Vagina (tissue), 2 donors: ENCODE measurements at places on chromosomes 1 and 21.
A peak's percentile ranks its signal among the peaks of the same experiment; 100 is the strongest.

DNA sequence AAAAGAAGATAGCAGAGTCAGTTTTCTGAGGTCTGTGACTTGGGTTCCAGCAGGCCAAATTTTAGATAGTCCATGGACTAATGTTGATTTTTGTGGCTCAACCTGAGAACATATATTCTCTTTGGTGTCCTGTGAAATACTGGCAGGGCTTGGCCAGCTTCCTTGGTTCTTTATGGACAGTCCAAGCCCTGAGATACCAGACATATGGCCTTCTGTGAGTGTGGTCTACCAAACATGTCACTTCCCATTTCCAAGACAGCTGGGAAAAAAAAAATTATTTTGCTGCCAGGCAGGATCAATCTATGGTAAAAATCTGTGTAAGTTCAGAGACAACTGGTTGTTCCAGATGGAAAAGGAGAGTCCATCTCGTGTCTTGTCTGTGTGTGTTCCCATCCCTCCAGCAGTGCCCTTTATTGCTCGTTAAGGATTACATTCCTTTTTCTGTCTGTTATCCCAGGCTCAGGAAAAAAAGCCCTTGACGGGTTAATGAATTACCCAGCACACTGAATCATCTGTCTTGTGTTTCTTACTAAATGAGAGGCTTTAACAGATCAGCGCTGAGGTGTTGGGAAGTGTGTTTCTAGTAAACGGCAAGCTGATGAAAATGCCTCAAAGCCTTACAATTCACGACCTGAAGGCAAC, 33.4 kb upstream of the XPR1 start:
- DNase-seq = no peak

- DNase-seq = no peak
Observed at GRCh38 chr1:91578320-91579109, 77.9 kb downstream of the CDC7 start.

DNA sequence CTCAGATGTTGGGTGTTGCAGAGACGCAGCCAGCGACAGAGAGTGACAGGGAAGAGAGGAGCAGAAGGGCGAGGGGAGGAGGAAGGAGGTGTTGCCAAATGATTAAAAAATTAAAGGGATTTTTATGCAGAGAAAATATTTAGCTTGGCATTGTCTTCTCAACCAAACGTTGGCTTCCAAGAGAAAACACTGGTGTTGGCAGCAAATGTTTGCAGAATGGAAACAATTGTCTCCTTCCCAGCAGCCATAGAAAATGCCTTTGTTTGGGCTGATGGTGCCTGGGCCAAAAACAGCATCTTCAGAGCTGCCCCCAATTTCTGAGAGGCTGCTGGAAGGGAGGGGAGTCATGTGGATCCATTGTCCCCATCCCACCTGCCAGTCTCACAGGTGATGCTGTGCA, 29.7 kb upstream of the GRIK3 start:
- no peak for DNase-seq

- no peak for DNase-seq
Observed at GRCh38 chr1:12129624-12130023, 37.2 kb upstream of the TNFRSF1B start.

GRCh38 chr1:5751163-5751540, 241.1 kb downstream of the NPHP4 start:
- no peak for DNase-seq

DNA sequence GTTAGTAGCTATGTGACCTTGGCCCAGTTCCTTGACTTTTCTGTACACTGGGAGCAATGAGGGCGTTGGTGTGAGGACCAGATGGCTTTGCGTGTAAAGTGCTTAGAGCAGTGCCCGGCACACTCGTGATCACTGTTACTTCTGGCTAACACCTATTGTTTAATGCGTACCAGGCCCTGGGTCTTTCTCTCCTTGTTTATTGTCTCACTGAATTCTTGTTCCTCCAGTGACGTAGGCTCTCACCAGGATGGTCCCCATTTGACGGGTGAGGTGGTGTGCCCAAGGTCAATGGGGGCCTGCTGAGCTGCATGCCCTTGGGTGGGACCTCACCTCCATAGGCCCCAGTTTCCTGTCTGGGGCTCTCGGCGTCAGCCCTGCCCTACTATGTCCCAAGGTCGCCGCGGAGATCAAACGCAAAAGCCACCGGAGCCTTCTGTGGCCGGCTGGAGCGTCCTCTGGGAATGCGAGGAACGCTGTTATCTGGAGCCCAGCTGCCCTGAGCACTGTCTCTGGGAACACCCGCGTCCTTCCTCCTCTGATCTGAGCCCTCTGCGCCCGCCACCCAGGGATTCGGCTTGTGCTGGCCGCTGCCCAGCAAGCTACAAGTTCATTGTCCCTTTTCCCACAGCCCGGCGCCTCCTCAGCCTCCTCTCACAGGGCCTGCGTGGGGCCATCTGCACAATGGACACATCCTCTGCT, 28.9 kb downstream of the ALPL start:
- DNase-seq = no peak

- no peak for DNase-seq
Observed at GRCh38 chr1:167738158-167738557, 16.4 kb downstream of the MPZL1 start.

DNA sequence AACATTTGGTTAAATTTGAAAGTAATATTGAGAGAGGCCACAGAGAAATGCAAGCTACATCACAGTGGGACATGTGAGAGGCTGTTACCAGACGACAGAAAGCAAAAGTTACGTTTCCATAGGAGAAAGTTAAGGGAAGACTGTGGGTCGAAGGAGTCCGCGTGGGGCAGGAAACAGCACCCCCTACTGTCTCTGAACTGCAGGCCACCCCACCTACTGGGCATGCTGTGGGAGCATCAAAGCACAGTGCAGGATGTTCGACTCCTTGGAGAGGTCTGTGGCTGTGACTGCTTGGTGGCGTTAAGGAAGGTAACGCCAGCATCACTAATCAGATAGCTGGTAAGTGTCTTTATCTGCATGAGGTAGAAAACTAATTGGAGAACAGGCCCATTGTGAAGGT, 123.9 kb downstream of the PTBP2 start:
- no peak for DNase-seq

GRCh38 chr1:157096881-157097280, 2.7 kb downstream of the ETV3L start:
- no peak for DNase-seq

- no peak for DNase-seq
Observed at GRCh38 chr21:16040601-16041000, 310.8 kb downstream of the USP25 start.

DNA sequence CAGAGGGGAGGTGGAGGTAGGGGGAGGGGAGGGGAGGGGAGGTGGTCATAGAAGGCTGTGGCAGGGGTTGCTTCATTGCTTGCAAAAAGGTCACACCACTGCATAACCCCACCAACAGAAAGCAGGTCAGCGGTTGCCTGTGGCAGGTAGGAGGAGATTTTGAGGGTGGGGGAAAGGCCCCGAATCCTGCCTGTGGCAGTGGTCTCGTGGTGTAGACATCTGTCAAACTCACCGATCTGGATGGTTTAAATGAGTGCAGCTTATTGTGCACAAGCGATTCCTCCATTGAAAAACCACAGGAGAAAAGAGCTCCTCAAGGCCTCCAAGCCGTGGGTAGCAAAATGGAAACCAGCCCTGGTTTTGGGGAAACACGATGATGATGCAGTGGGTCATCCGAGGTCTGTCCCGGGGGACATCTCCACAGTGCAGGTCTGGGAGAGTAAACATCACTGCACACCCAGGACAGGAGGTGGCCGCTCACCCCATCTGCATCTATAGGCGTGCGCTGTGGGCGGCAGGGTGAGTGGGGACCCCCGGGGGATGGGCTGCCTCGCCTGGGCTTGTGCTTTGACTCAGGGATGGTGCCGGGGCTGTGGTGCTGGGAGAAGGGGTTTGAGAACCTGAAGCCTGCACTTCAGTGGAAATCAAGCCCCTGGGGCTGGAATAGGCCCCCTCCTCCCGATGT, 112.3 kb downstream of the CRYAA start:
- no peak for DNase-seq

DNA sequence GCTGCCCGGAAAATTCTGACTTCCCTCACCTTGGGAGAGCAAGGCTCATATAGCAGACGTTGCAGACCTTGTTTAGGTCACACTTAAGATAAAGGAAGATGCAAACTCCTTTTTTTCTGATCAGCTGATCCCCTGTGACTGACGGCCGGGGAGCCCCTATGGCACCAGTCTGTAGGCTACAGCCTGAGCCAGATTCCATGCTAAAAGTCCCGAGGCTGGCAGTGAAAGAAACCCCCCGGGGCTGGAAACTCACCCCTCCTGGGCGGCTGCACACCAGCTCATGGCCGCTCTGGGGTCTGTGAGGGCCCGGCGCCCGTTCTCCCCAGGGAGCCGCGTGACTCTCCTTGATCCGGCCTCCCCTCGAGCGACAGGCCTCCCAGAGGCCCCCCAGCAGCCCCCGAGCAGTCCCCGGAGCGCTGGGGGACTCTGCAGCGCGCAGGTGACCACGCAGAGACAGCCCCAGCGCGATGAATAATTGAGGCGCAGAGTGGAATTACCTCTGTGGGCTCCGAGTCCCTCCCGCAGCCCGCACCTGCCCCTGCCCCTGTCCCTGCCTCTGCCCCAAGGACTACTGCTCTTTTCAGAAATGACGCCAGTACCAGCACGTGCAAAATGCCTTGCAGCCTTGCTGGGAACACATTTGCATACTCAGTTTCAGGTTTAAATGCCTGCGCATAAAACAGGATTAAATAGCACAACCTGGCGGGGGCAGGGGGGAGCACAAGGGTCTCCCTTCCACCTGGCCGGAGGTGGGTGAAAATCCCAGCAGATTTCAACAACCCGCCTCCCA, 62.6 kb upstream of the CLDN14 start:
- peak; percentile 54 for DNase-seq
